Activated T-cell treated with anti-CD3 and anti-CD28 coated beads for 24 hours (primary cell): ENCODE measurements at places on chromosomes 2 and 18.
A peak's percentile ranks its signal among the peaks of the same experiment; 100 is the strongest.

- DNase-seq: no peak
Measured at GRCh38 chr2:71610671-71611070, 157.3 kb downstream of the DYSF start.

DNA sequence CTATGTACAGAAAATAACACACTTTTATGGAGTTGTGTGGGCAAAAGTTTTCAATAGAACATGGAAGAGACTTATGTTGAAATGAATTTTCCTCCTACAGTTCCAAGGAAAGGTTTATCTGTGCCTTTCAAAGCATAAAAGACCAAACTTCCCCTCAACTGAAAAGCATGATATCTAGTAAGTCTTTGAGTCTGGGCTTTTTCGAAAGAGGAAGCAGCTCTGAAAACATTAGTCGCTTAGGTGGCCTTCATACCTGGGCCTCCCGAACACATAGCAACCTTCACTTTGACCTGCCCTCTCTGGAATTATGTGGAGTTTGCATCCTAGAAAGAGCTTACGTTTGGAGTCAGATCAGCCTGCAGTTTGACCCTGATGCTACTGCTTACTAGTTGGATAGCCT is 4.8 kb upstream of the CAPN14 start:
- no peak for DNase-seq

GRCh38 chr18:45553723-45554388 is 61.4 kb upstream of the SLC14A2 start:
- DNase-seq: no peak

- no peak for DNase-seq
Measured at GRCh38 chr2:146572598-146572997, 1272.2 kb upstream of the ACVR2A start.

- DNase-seq: no peak
Measured at GRCh38 chr2:214536625-214537024, 125.8 kb downstream of the VWC2L start.

- DNase-seq: no peak
Measured at GRCh38 chr18:47606526-47606925, 323.9 kb downstream of the SMAD2 start.

- DNase-seq: no peak
Measured at GRCh38 chr2:64067326-64067725, 48.1 kb upstream of the VPS54 start.

- no peak for DNase-seq
Measured at GRCh38 chr18:63273222-63273927, 46.2 kb downstream of the BCL2 start.

DNA sequence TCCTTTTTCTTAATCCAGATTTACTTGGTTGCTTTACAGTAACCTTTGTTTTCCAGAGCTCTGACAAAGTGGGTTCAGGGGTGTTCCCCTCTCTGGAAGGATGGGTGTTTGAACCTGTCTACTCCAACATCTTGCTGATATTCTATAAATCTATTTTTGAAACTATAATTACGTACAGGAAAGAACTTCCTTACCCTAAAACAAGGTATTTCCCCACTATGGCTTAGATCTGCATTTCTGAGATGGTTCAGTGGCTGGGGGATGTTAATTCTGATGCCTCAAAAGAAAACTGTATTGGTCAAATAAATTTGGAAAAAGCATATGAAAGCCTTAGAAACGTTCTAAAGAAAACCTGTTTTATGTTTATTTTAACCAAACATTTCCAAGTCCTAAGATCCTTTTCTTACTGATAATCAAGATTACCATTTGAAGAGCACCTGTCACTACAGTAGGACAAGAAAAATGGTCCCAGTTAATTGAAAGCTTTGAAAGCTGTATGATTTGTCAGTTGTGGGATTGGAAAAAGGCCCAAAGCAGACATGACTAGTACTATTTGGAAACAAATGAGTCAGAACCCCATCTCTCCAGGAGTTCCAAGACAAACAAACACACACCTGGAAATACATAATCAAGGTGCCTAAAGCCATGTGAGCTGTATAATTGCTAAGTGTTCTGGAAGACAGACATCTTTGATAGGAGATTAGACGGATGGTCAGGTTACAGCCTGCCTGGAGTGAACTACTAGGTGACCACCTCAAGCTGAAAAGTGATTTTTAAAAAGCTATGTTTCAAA is 57.5 kb downstream of the KDM3A start:
- DNase-seq: no peak

- DNase-seq: peak; percentile 86
Measured at GRCh38 chr2:200509612-200510433, at the start of gene KCTD18. Gene KCTD18, minus strand, starts transcription at chr2:200510068. Its CDS starts 3,052 bp downstream, at chr2:200507016.

- peak; percentile 35 for DNase-seq
Measured at GRCh38 chr2:27303093-27304025, 4.9 kb downstream of the UCN start.

DNA sequence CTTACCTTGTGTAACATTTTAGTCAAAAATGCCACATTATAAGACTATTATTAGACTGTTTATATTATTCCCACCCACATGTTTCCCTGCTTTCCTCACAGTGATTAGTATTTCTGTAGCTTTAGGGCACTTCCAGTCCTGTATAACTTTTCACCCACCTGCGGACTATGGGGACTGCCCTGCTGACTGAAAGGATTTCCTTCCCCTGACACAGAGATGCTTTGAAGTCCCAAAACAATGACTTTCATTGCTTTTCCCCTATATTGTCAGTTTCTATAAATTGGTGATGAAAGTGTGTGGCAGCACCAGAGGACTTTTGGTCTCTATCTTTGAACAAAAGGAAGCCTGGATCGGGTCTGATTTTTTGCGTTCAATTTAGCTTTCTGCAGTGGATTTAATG is 59.0 kb upstream of the OTX1 start:
- DNase-seq: no peak

DNA sequence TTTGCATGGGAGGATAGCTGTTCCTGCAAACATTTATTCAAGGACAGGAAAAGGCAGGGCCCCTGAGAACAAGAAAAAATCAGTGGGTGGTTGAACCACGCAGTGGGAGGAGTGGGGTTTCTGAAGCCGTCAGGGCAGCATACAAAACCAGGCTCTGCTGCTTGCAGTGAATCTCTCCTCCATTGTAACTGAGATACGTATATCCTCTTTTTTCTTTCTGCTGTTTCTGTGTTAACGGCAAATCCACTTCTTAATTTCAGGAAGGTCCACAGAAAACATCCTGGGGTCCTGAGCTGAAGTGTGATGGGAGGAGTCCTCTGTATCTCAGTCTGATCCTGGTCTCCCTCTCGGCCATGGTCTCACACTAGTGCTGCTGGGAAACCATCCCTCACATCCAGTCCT is 27.2 kb upstream of the KCNF1 start:
- no peak for DNase-seq

DNA sequence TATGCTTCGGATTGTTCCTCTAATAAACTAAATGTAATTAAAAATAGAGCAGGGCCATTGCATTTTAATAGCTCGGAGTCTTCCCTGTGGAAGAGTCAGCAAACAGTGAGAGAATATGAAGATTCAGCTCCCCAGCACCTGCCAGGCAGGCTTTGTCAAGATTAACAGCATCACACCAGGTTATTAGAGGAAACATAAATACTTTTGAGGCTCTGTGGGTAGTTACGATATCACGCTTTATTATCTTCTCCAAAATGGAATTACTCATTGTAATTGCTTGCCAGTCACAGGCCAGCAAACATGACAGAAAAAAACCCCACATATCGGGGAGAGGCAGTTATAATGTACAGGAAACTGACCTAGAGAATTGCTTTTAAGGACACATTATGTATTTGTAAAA is 303.9 kb downstream of the CPS1 start:
- DNase-seq: no peak

- no peak for DNase-seq
Measured at GRCh38 chr18:35564795-35565453, 16.6 kb upstream of the GALNT1 start.

DNA sequence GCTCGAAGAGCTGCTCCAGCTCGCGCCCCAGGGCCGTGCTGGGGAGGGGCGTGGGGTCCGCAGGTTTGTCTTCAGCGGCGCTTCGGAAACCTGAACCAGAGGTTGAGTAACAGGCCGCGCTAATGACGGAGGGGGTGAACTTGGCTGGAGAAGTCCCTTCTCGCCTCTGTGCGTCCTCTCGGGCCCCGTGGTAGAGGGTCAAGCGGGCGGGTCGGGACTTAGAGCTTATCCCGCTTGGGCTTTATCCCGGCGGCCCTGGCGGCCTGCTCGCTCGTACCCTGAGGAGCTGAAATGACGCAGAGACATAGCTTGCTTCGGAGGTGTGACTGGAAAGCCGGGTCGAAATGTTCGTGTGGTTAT is 479 bp downstream of the RNMT start:
- peak; percentile 14 for DNase-seq

GRCh38 chr2:43222475-43223309 is 3.7 kb downstream of the ZFP36L2 start:
- no peak for DNase-seq

- DNase-seq: no peak
Measured at GRCh38 chr18:26689226-26689879, 141.0 kb upstream of the KCTD1 start.

DNA sequence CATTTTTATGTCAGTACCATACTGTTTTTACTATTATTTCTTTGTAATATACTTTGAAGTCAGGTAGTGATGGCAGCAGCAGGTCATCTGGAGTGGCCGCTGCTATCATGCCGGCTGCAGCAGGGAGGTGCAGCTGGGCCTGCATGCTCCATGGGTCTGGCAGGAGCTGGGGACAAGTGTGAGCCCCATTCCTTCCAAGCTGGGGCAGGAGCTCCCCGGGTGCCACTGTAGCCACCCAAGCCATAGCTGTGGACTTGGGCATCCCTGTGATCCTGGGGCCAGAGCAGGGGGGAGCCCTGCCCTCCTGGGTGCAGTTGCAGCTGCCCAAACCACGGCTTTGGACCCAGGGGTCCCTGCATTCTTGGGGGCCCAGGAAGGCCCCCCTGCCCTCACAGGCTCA is 59.2 kb downstream of the CSRNP3 start:
- DNase-seq: no peak

DNA sequence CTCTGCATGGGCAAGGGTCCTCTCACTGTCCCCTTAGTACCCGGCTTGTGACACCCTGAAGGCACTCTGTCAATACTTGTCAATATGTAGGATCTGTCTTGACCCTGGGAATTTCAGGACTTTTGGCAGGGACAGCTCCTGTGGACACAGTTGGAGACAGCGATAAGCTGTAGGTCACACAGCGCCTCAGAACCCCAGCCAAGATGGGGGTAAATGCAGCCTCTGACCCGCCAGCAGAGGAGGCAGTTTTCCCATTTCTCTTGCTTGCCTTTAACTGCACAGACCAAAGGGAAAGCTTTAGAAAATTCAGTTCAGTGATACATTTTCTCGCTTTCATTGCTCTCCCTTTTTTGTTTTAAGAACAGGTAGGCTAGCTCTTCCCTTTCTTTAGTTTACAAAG is 54.8 kb upstream of the KLHL29 start:
- DNase-seq: no peak

GRCh38 chr2:3462493-3463104 is 56.7 kb downstream of the ADI1 start:
- no peak for DNase-seq

DNA sequence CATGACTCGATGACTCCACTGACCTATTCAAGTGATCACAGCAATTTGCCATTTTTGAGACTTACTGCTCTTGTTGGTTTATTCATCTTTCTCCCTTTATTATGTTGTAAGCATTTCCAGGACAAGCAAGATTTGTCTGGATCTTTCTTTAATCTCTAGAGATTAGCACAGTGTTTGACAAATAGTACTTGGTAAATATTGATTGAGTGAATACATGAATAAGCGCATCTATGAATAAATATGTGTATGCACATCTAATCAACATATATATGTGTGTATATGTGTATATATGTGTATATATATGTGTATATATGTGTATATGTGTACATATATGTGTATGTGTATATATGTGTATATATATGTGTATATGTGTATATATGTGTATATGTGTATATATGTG is 7.3 kb downstream of the TMX3 start:
- no peak for DNase-seq

GRCh38 chr2:190328573-190329147 is 9.0 kb upstream of the HIBCH start:
- DNase-seq: no peak

DNA sequence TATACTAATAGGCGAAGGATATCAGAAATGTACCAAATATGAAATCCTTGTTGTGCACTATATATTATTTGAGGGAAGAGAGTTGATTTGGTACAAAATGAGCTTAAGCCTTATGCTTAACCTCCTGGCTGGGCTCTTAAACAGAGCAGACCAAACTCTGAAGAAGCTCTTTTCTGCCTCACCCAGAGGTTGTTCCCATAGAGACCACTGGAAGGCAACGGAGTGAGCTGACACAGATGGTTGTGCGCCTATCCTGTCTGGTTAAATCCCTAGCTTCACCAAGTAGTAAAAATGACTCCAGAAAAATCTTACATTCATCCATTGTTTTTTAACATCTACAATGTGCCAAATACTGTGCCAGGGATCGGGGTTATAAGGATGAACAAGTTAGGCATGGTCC is 55.9 kb upstream of the NOL4 start:
- no peak for DNase-seq

GRCh38 chr2:18049325-18049724 is 170.9 kb downstream of the KCNS3 start:
- DNase-seq: no peak

DNA sequence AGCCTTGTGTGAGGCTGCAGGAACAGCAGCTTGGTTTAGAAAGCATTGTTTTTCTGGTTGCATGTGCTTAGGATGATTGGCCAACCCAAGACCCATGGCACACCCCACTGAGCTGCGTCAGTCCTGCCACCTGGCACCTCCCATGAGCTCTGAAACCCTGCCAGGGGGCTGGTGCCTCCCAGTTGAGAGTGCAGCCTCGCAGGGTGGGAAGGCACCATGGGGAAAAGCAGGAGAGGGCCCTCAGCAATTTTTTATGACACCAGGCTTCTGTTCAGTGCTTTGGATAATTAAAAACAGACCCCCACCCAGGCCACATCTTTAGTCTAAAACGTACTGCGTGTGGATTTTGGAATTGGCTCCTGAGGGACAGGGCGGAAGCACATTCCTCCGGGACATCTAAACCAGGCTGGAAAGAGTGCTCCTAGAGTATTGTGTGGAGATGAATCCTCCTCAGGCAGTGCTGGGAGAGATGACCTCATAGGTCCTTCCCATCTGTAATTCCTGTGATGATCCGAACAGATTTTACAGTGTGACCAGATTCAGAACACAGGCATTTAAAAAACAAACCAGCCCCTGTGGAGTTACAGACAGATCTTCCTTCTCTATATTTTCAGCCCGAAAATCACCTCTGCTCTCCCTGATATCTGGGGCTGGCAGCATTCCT is 438.3 kb downstream of the ZNF521 start:
- no peak for DNase-seq

GRCh38 chr2:133887676-133888040 is 319.4 kb upstream of the NCKAP5 start:
- DNase-seq: no peak

DNA sequence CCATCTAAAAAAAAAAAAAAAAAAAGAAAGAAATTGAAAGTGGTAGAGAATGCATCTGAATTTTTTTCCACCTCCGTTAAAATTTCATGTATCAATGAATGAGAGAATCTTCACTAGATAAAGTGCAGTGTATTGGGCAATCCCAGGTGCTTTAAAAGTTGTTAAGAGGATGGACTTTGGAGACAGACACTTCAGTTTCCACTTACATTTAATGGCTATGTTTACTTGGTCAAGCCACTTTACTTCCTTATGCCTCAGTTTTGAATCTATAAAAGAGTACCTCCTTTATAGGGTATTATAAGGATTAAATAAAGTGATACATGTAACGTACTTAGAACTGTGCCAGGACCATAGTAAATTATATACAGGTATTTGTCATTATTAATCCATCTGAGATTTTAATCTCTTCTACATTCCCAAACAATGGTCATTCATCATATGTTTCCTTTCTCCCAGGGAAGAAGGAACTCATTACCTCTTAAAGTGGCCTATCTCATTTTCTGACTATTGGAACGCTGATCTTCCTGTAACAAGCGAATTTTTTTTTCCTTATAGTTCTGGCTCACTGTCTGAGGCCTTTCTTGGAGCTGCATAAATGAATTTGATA is 29.1 kb upstream of the TANK start:
- DNase-seq: no peak
